ENCODE measurements at places on chromosomes 1 and 21. TPM values are rescaled to one million over a fixed set of nuclear protein-coding genes. Genes with fewer than 3 reads are reported as not detected.
A peak's percentile ranks its signal among the peaks of the same experiment; 100 is the strongest.

DNA sequence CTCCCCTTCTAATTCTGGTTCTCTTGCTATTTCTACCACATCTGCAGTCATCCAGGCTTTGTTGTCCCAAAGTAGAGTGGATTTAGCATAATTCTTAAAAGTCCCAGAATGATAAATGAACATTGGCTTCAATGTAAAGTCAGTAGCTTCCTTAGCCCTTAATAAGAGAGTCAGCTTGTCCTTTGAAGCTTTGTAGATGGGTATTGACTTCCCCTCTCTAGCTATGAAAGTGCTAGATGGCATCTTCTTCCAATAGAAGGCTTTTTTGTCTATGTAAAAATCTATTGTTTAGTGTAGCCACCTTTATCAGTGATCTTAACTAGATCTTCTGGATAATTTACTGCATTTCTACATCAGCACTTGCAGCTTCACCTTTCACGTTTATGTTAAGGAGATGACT, 181.4 kb upstream of the B3GALT2 start:
- peaks cover 6% of the 10 kb centered on the region for H3K4me1 ChIP-seq
- H3K4me3 ChIP-seq, result no peak overlapping the region
- H3K27ac ChIP-seq, result peak overlapping the region; percentile 70
- H3K27me3 ChIP-seq, result no peaks in the 10 kb centered on the region
- no peak for DNase-seq

- no peak for DNase-seq
- no peak overlapping the region for H3K4me3 ChIP-seq
- H3K27me3 ChIP-seq, result no peaks in the 10 kb centered on the region
- H3K27ac ChIP-seq, result no peak overlapping the region
- no peaks in the 10 kb centered on the region for H3K4me1 ChIP-seq
Measured at GRCh38 chr1:17865912-17866739, 111.0 kb downstream of the ACTL8 start.

DNA sequence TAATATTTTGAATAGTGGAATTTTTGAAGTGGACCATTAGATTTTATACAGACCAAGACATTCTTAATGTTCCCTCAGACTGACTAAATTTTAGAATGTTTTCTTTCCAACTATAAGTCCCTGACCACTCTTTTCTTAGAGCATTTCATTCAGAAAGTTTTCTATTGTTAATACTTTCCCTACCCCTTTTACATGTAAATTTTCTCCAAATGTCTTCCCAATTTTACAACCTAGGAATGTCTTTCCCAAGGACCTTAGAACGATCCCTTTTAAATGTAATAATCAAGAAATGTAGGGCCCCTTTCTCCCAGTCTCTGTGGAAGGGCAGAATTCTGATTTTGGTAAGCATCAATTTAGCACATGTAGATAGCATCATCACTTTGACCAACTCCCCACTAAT, 730.0 kb upstream of the B3GALT2 start:
- no peak overlapping the region for H3K27ac ChIP-seq
- no peak overlapping the region for H3K4me3 ChIP-seq
- H3K36me3 ChIP-seq, result no peaks in the 10 kb centered on the region
- H3K4me1 ChIP-seq, result no peaks in the 10 kb centered on the region
- no peaks in the 10 kb centered on the region for H3K27me3 ChIP-seq

- H3K4me3 ChIP-seq, result no peak overlapping the region
- no peaks in the 10 kb centered on the region for H3K27me3 ChIP-seq
- H3K4me1 ChIP-seq, result peaks cover 4% of the 10 kb centered on the region
- H3K27ac ChIP-seq, result no peak overlapping the region
- H3K36me3 ChIP-seq, result no peaks in the 10 kb centered on the region
Measured at GRCh38 chr1:200488375-200489165, 78.7 kb upstream of the ZNF281 start.

DNA sequence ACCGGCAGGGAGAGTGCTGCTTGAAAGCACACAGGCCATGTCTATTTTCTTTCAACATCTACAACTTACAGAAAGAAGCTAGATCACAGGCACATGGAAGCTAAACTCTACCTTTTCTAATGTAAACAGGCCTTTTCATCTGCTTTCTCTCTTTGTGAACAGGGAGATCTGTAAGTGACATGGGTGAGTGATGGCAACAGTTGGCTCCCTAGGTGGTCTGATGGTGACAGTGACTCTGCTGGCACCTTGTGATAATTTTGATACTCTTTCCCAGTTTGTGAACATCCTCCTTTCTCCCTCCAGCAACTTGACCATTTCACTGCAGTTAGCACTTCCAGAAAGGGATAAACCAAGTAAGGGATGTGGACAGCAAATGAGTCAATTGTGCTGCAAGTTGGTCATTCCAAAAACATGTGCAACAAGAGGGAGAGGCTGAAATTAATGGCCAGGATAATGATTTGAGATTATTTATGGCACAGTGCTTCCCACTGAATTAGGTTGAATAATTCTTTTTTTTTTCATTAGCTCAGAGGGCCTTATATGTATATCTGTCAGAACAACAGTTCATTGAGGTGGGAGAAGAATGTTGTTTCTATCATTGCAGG, 89.5 kb downstream of the XCL2 start:
- no peak for DNase-seq
- H3K27me3 ChIP-seq, result no peaks in the 10 kb centered on the region
- H3K4me1 ChIP-seq, result no peaks in the 10 kb centered on the region
- no peaks in the 10 kb centered on the region for H3K36me3 ChIP-seq

GPR157 gene
- 19.0 TPM for total RNA-seq

TFAP2E gene
- total RNA-seq, result 1.9 TPM

SPATA46 gene
- not detected for total RNA-seq

CLCA4 gene
- total RNA-seq, result not detected
